Endothelial cell of umbilical vein (primary cell): ENCODE measurements at places on chromosomes 4 and X. TPM values are rescaled to one million over a fixed set of nuclear protein-coding genes. Genes with fewer than 3 reads are reported as not detected.

GPM6B gene
- total RNA-seq = not detected in 2 replicates

FAM241A gene
- total RNA-seq = 8.3 and 9.1 TPM in 2 replicates

DNA sequence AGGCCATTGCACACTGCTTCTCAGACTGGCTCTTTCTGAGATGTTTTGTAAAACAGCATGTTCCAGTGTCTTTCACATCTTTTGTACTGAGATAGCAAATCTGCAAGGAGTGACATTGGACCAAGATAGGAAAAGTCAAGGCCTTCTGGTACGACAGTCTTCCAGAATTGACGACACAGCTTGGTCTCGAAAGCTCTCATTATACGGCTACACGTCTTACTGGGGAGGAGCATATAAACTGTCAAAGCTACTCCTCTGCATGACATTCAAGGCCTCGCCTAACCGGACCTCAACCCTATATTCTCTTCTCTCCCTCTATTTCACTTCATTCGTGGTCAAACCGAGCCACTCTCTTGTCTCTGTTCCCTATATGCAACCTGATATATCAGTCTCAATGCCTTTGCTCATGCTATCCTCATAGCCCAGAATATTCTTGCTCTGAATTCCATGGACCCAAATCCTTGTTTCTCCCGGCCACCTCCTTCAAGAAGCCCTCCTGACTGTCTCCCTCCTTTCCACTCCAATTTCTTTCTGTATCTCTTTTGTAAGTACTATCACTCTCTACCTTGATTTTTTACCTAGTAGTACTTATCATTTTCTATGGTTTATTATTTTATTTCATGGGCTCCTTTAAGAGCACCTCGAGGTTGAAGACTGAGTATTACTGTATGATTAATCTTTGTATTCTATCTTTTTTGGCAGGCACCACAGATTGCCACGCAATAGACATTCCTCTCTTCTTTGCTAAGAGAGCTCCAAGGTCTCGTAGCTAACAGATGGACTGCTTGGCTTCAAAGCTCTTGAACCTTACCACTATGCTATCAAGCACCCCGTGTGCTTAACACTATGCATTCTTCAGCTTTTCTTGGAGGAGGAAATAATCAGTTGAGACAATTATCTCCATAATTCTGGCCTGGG lies 35.1 kb downstream of the RBM47 start:
- DNase-seq = no peak

- no peak for DNase-seq
These were observed 10.2 kb upstream of the GLOD5 start for GRCh38 chrX:48751343-48751742.

ADH1A gene
- not detected in 2 replicates for total RNA-seq

- no peak for DNase-seq
These were observed 19.1 kb downstream of the HPGD start for GRCh38 chr4:174503079-174503715.

- DNase-seq = no peak
These were observed 437.9 kb downstream of the AFF2 start for GRCh38 chrX:148938348-148938747.

- peak; percentile 78 for DNase-seq
These were observed 139.6 kb downstream of the SOWAHB start for GRCh38 chr4:76758290-76758882.

CSN1S1 gene
- not detected in 2 replicates for total RNA-seq

- no peak for DNase-seq
These were observed 35.2 kb upstream of the SLC2A9 start for GRCh38 chr4:10056334-10057022.

GRCh38 chrX:119042040-119042439 lies 30.8 kb upstream of the CT47C1 start:
- DNase-seq = no peak

DBET gene
- total RNA-seq = not detected in 2 replicates

KIT gene
- 29.3 and 39.7 TPM in 2 replicates for total RNA-seq

F8A2 gene
- total RNA-seq = not detected in 2 replicates

DNA sequence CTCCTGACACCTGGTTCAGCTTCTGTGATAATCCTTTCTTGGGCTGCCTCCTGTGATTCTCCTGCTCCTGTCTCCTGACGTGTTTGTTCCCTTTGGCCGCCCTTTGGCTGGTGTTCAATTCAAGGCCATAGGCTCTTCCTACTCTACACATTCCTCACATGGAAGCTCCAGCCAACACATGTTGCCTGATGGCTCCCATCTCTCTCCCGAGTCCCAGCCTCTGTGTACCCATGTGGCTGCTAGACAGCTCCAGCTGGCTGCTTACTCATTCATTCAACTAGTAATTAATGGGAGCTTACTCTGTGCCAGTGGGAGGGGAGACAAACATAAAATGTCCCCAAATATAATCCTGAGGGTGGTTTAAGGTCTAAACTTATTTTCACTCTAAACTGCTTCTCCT lies 9.2 kb upstream of the MED28 start:
- DNase-seq = no peak

ZMAT1 gene
- 3.7 and 4.3 TPM in 2 replicates for total RNA-seq

DNA sequence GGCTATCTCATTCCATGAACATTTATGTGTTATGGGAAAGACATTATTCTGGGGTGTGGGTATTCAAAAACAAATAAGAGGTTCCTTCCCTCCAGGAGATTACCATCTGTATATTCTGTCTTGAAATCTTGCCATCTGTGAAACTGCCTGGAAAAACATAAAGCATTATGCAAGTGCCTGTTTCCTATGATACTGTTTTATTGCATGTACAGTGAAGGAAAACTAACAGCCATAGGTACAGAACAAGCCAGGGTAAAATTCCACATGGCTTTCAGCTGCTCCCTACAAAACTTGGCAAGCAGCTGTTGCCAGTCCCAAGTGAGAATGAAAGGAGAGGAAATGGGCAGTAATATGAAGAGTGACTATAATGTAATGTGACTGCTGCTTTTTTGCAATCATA lies 136.0 kb downstream of the GUCY2F start:
- DNase-seq = peak; percentile 84

GRCh38 chr4:181007751-181008150 lies 1235.5 kb upstream of the TENM3 start:
- DNase-seq = no peak

SUPT20HL2 gene
- total RNA-seq = not detected in 2 replicates

- no peak for DNase-seq
These were observed 51.1 kb upstream of the SLC10A4 start for GRCh38 chr4:48432017-48432416.

GLRA3 gene
- total RNA-seq = not detected in 2 replicates

DNA sequence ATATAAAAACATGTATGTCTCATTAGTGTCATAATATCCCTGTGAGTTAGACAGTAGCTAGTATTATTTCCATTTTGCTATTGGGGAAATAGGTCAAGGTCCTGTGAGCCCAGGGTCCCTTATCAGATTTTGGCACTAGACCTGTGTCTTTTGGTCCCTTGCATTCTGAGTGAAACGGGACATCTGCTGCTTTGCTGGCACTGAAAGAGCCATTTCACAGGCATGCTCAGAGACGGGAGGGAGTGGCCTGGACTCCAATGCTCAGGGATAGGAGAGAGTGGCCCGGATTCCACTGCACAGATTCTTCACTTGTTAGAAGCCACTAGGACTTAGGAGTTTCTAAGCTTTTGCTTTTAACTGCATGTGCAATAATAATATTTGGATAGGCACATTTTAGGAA lies 177.2 kb downstream of the TSPAN5 start:
- no peak for DNase-seq

DNA sequence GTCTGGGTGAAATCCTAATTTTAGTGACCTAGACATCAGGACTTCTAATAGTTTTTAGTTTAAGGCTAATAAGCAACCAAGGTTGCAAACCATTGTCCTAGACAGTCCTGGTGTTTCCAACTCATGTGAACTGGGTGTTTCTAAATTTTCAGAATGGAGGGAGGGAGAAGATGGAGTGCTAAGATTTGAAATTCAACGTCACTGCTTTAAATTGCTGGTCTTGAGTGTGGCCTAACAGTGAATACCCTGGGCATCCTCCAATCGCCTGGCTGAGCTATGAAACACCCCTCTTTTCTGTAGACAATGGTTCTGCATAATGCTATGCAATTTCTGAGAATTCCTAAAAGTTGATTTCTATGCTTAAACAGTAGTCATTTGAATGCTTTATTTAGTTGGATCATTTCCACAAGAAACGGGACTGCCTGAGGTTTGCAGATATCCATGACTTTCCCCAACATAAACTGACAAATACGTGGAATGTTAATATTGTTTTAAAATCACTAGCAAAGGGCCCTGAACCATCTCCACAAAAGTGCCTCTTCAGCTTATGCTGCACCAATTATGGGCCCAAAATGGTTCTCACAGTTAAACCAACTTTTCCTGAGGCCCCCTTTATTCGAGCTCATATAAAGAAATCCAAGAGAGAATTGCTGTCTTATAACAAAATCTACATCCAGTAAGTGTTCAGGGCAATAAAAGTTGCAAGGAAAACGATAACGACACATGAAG lies 1.1 kb downstream of the FBXL5 start:
- DNase-seq = peak; percentile 72

DNA sequence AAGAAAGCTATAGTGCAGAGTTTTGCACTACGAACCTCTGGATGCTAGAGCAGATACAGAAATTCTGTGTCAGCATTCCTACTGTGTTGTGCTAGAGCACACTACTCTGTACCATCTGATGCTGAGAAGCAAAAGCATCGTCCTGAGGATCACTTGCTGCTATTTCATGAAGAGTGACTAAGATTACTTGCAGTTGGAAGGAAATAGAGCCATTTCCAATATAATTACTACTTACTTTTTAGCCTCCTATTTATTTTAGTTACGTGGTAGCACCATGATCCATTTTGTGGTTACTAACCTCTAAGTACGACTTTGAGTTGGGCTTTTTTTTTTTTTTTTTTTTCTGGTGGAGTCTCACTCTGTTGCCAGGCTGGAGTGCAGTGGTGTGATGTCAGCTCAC lies 226.7 kb downstream of the PALLD start:
- no peak for DNase-seq

FANCB gene
- total RNA-seq = 6.6 and 7.9 TPM in 2 replicates

GRCh38 chr4:17008834-17009345 lies 110.4 kb upstream of the LDB2 start:
- no peak for DNase-seq

USP9X gene
- 66.8 and 70.6 TPM in 2 replicates for total RNA-seq

TGIF2LX gene
- total RNA-seq = not detected in 2 replicates

DNA sequence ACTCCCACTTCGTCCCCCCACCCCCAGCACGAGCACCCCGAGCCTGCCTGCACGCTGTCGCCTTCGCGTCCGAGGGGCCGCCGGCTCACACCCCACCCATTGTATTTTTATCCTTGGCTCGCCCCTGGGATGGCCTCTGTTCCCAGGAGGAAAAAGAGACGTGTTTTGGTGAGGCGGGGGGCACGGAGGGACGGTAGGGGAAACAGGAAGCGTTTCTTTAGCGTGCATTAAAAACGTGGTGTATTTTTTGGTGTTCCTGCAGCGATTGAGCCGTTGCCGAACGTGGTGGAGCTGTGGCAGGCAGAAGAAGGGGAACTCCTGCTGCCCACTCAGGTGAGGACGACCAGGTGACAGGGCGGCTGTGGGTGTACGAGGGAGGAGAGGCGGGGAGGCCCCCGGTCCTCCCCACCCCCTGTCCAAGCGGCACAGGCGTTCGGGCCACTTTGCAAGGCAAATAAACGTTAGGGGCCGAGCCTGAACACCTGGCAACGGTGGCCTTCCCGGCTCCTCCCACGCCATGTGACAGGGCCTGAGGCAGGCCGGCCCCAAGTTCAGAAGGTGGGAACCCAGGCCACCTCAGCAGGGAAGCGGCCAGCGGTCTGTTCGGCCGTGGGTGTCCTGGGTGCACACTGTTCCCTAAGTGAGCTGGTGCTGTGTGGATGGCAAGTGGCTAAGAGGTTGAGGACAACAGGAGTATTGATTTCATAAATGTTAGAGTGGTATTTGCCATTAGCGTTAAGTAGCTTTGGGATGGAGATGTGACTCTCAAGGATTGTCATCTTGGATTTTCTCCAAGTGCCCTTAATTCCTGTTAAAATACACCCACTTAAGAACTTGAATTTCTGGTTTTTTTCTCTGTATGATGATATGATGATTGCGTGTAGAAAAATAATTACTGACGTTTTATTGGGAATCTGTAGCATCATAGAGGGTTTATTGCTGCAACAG lies 1.1 kb downstream of the TMEM131L start:
- DNase-seq = peak; percentile 23

DNA sequence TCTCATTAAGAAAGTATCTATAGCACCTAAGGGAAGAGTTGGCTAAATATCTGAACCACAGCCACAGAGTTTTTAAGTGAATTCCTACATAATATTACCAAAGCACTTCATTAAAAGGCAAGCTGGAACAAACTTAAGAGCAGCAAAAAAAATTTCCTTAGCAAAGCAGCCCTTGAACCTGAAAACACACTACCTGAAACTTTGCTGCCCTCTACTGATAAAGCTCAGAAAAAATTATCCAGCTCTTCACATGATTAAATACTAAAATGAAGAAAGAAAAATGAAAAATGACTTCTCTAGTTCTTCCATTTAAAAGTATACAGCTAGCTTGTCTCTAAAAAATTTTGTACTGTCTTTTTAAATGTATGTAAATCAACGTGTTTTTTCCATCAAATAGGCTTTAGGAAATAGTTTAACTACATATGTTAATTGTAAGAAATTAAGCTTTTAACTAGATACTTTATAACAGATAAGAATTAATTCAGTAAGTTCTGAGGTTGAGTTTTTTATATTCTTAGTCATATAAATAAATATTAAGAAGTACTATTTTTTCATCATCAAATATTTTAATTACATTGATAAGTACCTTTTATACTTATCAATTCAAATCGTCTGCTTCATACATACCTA lies 156.1 kb downstream of the STPG2 start:
- peak; percentile 71 for DNase-seq

DNA sequence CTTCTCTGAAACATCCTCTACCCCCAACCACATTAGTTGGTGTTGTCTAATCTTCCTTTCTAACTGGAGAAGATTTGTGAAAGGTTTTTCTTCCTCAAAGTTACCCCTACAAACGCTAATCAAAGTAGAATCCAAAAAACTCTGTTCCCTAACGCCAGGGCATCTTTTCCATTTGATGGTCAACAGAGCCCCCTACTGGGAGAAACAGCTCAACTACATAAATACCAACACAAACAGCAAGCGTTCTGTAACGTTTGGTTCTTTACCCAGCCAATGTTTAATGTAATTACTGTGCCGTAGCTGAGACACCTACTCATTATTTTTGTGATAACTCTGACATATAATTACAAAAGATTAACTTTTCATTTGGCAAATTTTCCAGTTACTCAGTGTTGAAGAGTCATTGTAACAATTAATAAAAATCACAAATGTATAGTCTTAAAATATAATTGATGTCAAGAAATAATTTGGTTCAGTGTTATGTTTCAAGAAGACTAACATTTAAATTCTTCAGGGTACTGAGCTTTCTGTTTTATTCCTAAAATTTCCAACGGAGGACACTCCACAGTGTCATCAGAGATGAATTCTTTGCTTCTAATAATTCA lies 94.9 kb upstream of the TBC1D9 start:
- DNase-seq = peak; percentile 69

- DNase-seq = peak; percentile 11
These were observed 231.1 kb downstream of the SLC39A8 start for GRCh38 chr4:102114118-102114630.

GRCh38 chrX:39414290-39414854 lies 613.1 kb downstream of the MID1IP1 start:
- no peak for DNase-seq

GRCh38 chr4:33722254-33722653 lies 2522.1 kb downstream of the ARAP2 start:
- DNase-seq = no peak

GNRHR gene
- not detected in 2 replicates for total RNA-seq

MMAA gene
- total RNA-seq = 5.1 and 5.6 TPM in 2 replicates

GRCh38 chr4:176834531-176834930 lies 41.8 kb upstream of the VEGFC start:
- peak; percentile 57 for DNase-seq
